ENCODE measurements at places on chromosomes 1 and 21.

GRCh38 chr1:193339401-193339800 lies 153.0 kb upstream of the B3GALT2 start:
- no peak for DNase-seq

- DNase-seq = no peak
Observed at GRCh38 chr21:32772281-32773047, 909 bp upstream of the PAXBP1 start.

DNA sequence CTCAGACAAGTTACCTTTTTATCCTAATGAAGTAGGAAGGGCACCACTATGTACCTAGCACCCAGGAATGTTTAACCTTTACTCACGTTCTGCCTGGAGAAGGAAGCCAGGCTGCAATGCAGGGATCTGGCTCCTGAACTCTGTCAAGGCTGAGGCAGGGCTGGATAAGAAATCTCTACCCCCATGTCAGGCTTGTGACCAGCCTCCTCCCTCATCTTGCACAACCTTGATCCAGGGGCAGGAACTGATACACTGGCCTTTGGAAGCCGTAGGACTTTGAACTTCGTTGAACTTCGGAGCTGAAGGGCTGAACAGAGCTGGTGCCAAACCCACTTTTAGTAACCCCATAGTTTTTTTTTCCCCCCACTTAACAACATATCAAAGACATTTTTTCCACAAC lies 8.0 kb upstream of the AKR1A1 start:
- DNase-seq = no peak

GRCh38 chr1:29603622-29604021 lies 367.3 kb downstream of the PTPRU start:
- DNase-seq = no peak

- DNase-seq = no peak
Observed at GRCh38 chr1:3683992-3684391, 31.7 kb downstream of the TP73 start.

DNA sequence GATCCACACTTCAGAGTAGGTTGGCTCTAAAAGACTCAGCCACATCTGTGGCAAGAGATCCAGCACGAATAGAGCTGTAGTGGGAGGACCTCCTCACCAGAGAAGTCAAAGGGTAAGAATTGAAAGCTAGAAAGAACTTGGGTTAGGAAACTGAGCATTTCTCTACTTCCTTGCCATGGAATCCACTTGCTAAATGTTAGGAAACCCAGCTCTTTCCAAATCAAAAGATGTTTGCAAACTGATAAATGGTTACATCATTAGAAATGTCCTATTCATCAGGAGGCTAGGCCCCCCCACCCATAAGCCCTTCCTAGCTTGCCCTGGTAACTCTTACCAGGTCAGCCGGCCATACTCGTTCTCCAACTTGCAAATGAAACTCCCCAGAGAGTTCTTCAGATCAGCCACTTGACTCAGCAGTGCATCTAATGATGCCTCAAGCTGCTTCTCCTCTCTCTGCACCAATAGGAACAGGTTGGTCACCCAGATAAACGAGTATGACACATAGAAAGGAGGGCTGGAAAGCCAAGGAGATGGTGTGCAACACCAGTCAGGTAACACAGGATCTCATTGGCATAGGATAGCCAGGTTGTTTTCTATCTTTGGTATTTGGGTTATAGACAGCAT lies 1.5 kb downstream of the MED8 start:
- no peak for DNase-seq

GRCh38 chr1:109078317-109078716 lies 2.5 kb upstream of the TAF13 start:
- no peak for DNase-seq
